Osteocyte (in vitro differentiated cells): ENCODE measurements at places on chromosomes 11 and 22. TPM values are rescaled to one million over a fixed set of nuclear protein-coding genes. Genes with fewer than 3 reads are reported as not detected.

DNA sequence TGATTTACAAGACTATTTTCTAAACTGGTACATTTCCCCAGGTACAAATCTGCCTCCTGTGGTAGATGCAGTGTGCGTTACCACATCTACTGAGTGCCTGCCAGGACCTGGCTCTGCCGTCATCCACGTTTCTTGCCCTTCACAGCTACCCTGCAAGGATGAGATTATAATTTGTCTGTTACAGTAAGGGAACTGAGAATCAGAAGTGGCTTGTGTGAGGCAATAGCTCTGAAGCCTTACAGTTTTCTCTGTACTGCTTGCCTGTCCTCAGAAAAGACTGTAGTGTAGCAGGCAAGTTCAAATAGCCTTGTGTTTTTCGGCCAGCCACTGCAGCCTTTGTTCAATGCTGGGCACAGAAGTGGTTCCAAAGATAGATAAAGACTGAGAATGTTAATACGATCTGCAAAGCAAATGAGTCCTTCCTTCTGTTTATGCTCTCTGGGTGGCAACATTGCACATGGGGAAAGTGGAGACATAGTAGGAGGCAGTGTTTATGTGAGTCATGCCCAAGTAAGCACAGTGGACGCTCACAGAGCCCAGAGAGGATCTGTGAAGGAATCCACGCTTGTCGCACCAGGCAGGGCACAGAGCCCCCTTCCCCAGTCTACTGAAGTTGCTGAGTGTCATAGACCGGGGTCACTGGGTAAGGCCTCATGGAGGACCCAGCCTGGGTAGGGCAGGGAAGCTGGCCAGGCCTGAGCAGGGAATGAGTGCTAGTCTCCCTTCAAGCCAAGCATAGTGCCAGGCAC is 49.1 kb downstream of the MICAL2 start:
- H3K4me3 ChIP-seq: no peak overlapping the region
- H3K27me3 ChIP-seq: no peaks in the 10 kb centered on the region
- no peaks in the 10 kb centered on the region for H3K36me3 ChIP-seq
- H3K4me1 ChIP-seq: peaks cover 79% of the 10 kb centered on the region

DNA sequence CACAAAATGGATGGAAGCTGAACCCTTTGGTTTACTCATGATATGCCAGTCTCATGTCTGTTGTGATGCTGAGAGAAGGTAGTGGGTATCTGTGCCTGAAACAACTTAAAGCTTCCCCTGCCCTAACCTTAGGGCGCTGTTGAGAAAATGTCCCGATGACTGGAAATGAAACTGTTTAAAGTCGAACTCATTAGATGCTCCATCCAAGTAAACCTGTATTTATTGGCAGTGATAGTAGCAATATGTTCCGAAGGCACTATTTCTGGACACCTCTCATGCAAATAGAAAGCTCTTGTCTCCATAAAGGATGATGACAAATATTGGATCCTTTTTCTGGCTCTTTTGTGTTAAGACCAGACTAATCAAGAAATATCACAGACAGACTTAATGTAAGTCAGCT is 86.2 kb downstream of the GRAMD1B start:
- H3K4me3 ChIP-seq: no peak overlapping the region
- DNase-seq: no peak
- no peaks in the 10 kb centered on the region for H3K36me3 ChIP-seq
- H3K27ac ChIP-seq: no peak overlapping the region

DNA sequence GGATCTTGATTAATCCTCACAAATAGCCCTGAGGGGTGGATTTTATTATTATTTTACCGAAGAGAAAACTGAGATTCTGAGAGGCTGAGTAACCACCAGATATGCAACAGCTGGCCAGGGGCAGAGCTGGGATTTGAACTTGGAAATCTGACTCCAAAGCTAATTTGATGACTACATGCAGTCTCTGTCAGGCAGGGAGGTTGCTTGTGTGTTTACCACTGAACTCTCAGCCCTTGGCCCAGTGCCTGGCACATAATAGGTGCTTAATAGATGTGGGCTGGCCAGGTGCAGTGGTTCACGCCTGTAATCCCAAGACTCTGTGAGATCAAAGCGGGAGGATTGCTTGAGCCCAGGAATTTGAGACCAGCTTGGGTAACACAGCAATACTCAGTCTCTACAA is 121.7 kb upstream of the CRYBB3 start:
- no peak overlapping the region for H3K27ac ChIP-seq
- DNase-seq: no peak
- H3K4me3 ChIP-seq: no peak overlapping the region
- no peaks in the 10 kb centered on the region for H3K4me1 ChIP-seq
- no peaks in the 10 kb centered on the region for H3K36me3 ChIP-seq

- no peaks in the 10 kb centered on the region for H3K36me3 ChIP-seq
- H3K4me1 ChIP-seq: no peaks in the 10 kb centered on the region
- H3K4me3 ChIP-seq: no peak overlapping the region
- peaks cover 23% of the 10 kb centered on the region for H3K27me3 ChIP-seq
- no peak for DNase-seq
- H3K27ac ChIP-seq: no peak overlapping the region
Observed at GRCh38 chr11:8252388-8252787, 11.3 kb downstream of the LMO1 start.

DNA sequence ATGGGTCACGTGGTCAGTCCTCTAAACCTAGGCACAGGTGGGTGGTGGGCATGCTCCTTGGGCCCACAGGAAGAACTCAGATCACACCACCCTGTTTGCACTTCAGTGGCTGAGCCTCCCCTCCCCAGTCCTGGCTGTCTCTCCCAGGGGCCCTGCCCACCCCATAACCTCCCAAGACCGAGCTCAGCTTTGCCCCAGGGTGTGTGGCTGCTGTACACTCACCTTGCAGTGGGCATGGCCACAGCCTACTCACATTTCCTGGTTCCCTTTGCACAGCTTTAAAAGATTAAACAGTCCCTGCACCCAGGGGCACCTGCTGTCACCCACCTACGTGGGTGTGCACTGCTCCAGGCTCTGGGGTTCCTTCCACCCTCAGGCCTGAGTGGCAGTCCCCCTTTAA is 13.8 kb downstream of the TRIOBP start:
- no peaks in the 10 kb centered on the region for H3K4me1 ChIP-seq
- no peak for DNase-seq
- no peaks in the 10 kb centered on the region for H3K36me3 ChIP-seq
- no peaks in the 10 kb centered on the region for H3K27me3 ChIP-seq

DNA sequence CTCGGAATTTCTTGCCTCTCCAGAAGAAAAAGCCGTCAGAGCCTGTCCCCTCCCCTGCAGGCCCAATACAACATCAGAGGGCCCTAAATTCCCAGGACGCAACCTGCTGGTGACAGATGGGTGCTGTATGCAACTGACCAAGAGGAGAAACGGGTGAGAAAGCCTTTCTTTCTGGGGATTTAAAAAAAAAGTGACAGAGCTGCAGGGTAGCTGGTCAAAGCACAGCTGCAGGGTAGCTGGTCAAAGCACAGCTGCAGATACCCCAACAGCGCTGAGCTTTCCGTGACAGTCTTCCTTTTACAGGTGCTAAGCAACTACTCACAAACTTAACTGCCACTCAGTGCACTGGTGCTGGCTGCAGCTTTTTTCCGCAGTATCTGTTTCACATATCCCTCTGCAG is 17.8 kb downstream of the AP1B1 start:
- peaks cover 19% of the 10 kb centered on the region for H3K4me1 ChIP-seq
- no peak overlapping the region for H3K4me3 ChIP-seq
- H3K27ac ChIP-seq: no peak overlapping the region
- no peaks in the 10 kb centered on the region for H3K27me3 ChIP-seq

DNA sequence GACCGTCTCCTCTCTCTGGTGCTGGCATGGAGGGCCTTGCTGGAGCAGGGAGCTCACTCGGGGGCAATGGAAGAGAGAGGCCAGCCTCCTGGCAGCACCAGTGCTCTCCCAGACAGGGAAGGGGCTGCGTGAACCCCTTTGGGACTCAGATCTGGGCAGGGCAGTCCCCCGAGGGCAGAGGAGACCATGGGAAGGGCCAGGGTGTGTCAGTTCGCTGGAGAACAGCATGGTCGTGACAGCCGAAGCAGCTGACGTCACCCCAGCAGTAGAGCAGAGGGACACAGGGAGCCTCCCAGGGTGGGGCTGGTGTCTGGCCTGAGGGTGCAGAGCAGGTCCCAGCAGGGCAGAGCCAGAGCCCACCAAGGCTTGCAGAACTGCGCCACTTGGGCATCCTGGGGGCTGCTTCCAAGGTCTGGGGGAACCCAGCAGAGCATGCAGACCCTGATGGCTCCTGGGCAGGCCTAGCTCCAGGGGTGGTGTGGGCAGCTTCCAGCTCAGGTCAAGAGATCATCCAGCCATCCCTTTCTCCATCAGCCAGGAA is 71.0 kb upstream of the KCNQ1OT1 start:
- no peak overlapping the region for H3K4me3 ChIP-seq
- peaks cover 35% of the 10 kb centered on the region for H3K27me3 ChIP-seq

GRCh38 chr11:95247883-95248282 is 16.9 kb upstream of the SESN3 start:
- no peak for DNase-seq
- H3K36me3 ChIP-seq: no peaks in the 10 kb centered on the region
- H3K27ac ChIP-seq: no peak overlapping the region
- H3K27me3 ChIP-seq: peaks cover 4% of the 10 kb centered on the region
- no peak overlapping the region for H3K4me3 ChIP-seq
- peaks cover 32% of the 10 kb centered on the region for H3K4me1 ChIP-seq

- H3K4me3 ChIP-seq: no peak overlapping the region
- no peaks in the 10 kb centered on the region for H3K36me3 ChIP-seq
Observed at GRCh38 chr22:48982321-48982905, 845.3 kb downstream of the BRD1 start.

DNA sequence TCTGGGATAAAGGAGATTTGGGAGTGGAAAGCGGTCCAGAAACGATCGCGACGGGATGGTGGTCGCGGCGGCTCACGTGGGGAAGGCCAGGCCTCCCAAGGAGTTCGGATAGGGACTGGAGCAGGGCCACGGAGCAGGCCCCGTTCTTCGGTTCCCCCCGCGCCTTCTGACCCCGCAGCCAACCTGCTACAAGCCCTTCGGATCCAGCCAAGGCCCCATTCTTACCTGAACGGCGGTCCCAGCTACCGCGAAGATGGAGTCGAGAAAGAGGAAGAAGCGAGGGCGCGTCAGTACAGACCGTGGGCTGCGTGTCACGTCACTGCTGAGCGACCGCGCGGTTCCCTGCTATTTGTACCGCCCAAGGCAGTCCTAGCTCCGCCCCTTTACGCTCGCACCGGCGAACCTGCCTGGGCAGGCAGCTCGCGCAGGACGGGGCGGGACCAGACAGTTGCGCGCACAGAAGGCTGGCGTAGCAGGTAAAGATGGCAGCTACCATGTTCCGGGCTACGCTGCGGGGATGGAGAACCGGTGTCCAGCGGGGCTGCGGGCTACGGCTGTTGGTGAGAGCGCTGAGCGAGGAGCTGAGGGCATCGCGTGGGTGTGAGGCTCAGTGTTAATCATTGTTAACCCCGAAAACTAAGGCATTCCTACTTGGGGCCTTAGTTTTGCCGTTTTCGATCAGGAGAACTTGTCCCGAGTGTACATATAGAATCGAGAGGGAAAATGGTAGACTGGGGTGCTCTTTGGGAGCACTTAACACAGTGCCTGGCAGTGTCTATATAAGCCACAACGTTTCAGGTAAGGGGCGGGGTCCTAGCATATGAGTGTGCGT is at the start of the genes FAU and MRPL49:
Gene FAU (minus strand): TSS at position 270 of the 832 bp plus-strand sequence. CDS start 321 bp downstream, outside the sequence.
Gene MRPL49 (plus strand): TSS at position 457 of the 832 bp plus-strand sequence. CDS start 26 bp downstream, at position 483.
- peak; percentile 99 for DNase-seq
- H3K27ac ChIP-seq: peak within 1 kb of the TSS; percentile 97

DNA sequence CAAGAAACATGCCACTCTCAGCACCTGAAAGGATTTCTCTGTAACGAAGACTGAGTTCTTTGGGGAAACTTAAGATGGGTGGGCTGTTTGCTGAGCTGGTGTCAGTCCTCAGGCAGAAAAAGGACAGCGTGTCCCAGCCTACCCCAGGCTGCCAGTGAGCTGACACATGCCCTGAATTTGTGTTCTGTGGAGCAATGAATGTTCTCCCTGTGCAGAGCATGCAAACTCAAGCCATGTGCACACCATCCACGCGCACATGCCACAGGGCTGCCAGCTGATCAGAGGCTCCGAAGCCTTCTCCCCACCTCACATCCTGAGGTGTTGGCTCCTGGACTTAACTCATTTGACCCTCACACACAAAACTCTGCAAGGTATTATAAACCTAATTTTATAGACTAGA is 104.9 kb downstream of the KCNC1 start:
- no peak for DNase-seq
- H3K4me1 ChIP-seq: peaks cover 2% of the 10 kb centered on the region
- no peak overlapping the region for H3K4me3 ChIP-seq
- H3K27ac ChIP-seq: no peak overlapping the region
- no peaks in the 10 kb centered on the region for H3K27me3 ChIP-seq

ACTN3 gene
- 0.11 TPM in 1 of 2 replicates, not detected in the other for total RNA-seq

TRMT112 gene
- 159 and 174 TPM in 2 replicates for total RNA-seq

FGF19 gene
- total RNA-seq: 0.13 TPM in 1 of 2 replicates, not detected in the other

LMNTD2 gene
- total RNA-seq: 6.0 and 6.4 TPM in 2 replicates
